ENCODE measurements at places on chromosomes 2 and 18.

DNA sequence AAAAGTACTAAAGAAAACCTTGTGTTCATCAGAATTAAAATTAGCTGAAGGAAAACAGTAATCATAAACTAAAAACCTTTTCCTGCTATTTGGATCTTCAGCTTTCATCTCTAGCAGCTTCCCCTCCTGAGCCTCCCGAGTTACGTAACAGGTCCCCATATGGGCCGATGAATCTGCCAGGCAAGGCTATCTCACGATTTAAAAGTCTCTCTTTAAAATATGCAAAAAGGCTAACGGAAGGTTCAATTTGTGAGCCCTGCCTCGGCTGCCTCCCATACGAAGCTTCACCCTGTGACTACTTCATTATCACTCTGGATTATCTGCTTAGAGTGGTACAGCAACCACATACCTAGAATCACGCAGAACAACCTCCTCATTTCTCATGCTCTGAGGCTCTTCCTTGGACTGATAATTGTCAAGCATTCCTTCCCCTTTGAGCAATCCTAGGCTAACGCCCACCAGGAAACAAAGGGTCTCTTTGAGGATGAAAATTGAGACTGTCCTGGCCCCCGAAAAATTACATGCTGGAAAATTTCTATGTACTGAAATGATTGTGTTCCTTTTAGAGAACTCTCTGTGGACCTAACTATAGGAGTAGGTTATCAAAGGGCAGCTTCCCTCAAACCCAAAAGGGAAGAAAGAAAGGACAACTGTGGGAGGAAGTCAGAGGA is 147.4 kb downstream of the ZEB2 start:
- no peak for DNase-seq

- DNase-seq, result peak; percentile 87
Measured at GRCh38 chr2:171553858-171554257, 31.6 kb downstream of the CYBRD1 start.

DNA sequence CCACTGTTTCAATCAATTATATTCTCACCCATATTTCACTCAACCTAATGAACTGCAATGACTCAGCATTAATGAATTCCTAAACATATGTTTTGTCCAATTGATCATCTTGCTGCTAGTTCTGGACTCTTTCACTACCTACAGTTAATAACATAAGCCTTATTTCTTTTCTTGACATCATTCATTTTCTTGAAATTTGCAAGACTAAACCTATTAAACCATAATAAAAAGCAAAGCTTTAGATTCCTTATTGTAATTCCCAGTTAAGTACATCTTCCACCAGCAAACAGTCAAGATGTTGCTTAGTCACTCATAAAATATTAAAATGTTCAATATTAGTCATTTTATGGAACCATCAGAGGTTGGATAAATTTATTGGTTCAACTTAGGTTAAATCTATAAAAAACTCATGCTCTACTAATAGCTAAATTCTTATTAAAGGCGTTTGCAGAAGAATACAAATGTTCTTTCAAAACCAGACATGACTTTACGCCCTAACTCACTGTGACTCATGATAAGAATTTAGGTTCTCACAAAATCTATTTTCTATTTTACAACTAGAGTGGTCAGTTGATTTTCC is 599.4 kb downstream of the RNF144A start:
- DNase-seq, result no peak

- DNase-seq, result no peak
Measured at GRCh38 chr2:75557474-75558133, 3.1 kb downstream of the EVA1A start.

DNA sequence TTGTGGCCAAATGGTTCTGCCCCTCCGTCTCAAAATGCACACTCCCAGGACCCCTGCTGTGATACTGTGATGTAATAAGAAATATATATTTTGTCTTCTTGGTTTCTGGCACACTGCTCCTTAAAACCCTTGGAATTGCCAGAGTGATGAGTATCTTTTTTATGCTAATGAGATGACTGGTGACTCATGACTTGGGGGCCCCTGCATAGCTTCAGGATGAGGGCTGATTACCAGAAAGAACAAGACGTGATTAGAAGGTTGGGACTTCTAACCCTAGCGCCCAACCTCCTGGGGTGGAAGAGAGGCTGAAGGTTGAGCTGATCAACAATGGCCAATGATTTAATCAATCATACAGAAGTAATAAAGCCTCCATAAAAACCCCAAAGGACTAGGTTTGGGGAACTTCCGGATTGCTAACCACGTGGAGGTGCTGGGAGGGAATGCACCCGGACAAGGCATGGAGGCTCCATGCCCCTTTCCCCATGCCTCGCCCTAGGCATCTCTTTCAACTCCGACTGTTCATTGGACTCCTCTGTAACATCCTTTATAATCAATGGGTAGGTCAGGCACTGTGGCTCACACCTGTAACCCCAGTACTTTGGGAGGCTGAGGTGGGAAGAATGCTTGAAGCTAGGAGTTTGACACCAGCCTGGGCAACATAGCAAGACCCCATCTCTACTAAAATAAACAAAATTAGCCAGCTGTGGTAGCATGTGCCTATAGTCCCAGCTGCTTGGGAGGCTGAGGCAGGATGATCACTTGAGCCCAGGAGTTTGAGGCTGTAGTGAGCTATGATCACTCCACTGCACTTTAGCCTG is 89.1 kb downstream of the HS1BP3 start:
- DNase-seq, result peak; percentile 83

DNA sequence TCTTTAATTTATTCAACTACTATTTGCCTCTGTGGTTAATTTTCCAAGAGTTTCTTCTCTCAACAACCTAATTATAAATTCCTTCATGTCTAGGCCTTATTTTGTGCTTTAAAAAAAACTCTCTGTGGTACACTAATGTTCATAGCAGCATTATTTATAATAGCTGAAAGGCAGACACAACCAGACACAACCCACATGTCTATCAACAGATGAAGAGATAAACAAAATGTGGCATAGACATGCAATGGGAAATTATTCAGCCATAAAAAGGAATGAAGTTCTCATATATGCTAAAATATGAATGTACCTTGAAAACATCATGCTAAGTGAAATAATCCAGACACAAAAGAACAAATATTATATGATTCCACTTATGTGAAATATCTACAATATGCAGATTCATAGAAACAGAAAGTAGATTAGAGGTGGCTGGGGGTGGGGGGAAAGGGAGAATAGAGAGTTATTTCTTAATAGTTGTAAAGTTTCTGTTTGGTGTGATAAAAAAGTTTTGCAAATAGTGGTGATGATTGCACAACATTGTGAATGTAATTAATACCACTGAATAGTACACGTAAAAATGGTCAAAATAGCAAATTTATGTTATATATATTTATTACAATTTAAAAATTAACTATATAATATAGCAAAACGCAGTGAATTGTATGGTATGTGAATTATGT is 28.1 kb upstream of the RASGRP3 start:
- DNase-seq, result peak; percentile 32

DNA sequence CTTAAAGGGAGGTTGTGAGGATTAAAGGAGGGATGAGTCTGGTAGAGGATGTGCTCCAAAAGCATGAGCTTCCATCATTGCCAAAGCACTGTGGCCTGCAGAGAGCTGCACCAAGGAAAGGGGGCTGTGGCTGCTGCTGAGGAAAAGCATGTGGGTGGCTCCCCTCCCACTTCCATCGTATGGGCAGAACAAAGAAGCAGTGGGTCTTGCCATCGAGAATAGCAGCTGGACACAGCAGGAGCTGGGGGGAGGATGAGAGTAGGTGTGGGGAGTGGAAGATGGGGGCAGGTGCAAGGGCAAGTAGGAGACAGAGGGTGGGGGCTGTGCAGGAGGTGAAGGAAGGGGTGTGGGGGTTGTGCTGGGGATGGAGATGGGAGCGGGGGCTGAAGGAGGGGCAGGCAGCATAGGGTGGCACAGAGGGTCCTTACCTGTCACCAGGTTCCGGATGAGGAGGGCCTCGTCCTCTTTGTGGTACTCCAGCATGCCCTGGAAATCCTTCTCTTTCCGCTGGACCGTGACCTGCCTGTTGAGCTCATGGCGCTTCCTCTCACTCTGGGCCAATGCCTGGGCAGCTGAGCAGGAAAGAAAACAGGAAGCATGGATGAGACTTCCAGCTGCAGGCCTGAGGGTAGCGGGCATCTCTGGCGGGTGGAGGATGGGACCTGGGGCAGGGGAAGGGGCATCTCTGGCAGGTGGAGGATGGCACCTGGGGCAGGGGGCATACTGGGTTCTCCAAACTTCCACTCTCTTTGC is 33.6 kb upstream of the ACAA2 start:
- DNase-seq, result no peak

DNA sequence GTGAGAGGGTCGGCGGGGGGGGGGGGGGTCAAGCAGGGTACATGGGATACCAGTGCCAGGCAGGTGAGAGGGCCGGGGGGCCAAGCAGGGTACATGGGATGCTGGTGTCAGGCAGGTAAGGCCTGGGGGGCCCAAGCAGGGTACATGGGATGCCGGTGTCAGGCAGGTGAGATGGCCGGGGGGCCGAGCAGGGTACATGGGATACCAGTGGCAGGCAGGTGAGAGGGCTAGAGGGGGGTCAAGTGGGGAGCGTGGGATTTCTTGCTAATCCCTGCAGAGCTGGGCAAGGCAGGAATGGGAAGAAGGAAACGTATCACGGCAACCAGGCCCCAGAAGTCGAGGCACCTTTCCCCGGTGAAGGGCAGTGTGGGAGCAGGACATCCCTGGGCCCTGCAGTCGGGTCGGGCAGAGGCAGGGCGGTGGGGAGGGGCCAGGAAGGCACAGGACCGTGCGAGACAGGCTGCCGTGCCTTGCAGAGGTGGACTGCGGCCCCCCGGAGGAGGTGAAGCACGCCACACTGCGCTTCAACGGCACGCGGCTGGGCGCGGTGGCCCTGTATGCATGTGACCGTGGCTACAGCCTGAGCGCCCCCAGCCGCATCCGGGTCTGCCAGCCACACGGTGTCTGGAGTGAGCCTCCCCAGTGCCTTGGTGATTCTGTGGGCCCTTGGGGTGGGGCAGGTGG is 49.3 kb downstream of the MTERF4 start:
- no peak for DNase-seq

DNA sequence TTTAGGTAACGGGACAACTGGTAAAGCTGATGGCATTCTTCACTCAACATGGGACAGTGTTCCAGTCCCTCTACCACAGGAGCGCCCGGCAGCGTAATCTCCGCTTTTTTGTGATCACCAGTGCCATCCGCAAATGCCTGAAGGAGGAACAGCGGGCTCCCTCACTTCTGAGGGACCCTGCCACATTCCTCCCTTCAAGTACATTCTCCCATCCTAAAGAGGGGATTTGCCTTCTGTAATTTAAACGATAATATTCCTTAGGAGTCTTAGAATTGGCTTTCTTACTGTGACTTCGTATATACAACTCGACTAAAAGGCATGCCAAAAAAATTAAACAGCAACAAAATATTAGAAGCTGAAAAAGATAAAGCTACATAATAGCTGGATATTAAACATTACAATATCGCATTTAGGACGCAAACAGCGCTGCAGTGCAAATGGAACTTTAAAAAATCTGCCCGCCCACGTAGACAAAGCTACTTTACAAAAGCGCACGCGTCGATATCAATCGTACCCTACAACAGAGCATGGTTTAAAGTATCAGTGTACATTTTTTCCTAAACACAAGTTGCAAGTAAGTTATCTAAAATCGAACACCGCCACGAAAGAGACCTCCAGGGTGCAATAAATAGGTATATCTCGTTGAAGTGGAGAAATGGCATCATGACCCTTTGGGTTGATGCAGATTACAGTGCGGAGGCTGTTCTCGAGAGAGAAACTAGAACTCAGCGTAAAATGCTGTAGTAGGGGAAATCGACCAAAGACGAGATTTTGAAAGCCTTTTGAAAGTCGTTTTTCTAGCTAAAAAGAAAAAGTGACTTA is 2.3 kb upstream of the VSNL1 start:
- DNase-seq, result no peak

GRCh38 chr18:8177330-8178016 is 431.8 kb upstream of the RAB12 start:
- peak; percentile 72 for DNase-seq

DNA sequence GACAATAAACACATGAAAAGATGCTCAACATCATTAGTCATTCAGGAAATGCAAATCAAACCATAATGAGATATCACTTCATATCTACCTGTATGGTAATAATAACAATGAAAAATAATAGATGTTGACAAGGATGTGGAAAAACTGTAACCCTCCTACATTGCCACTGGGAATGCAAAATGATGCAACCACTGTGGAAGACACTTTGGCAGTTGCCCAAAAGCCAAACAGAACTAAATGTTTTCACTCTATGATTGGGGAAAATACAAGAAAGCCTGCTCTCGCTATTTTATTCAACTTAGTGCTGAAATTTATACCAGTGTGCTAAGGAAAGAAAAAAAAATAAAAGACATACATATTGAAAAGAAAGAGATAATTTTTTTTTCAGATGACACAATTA is 934.5 kb downstream of the CNTNAP5 start:
- DNase-seq, result peak; percentile 47

GRCh38 chr2:157784169-157784822 is 91.8 kb downstream of the ACVR1 start:
- DNase-seq, result peak; percentile 89

GRCh38 chr2:88451811-88452564 is 505 bp downstream of the FOXI3 start:
- no peak for DNase-seq

GRCh38 chr2:158038901-158039300 is 62.8 kb upstream of the UPP2 start:
- no peak for DNase-seq

DNA sequence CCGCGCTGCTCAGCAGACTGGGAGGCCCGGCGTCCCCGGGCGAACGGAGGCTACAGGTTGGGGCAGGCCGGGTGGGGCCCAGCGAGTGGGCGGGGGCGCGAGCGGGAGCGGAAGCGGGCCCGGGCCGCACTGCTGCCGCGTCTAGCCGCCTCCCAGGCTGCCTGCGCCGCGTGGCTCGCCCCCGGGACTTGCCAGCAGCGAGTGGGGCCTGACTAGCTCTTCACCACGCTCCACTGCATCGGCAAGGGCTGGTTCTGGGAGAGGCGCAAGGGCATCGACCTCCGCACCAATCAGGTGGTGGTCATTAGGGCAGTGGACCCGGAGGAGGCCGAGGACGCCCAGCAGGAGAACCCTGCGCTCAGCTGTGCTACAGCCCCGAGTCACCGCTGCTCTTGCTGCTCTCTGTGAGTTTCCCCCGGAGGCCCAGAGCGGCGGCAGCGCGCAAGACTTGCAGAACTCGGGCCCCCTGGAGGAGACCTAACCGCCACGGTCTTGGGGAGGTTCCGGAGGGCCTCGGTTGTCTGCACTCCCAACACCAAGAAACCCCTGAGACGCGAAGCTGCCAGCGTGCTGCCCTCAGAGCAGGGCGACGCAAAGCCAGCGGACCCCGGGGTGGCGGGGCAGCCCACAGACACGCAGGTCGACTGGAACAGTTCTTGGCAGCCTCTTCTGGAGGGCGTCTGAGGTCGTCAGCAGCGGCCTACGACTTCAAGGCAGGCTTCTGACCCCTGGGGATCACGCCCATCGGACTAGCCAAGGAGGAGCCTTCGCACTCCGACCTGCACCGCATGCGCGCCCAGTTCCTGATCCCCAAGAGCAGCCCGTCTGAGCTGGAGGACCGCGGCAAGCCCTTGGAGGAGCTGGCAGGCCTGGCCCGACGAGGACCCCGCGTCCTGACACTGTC is 27.2 kb upstream of the PTPN2 start:
- DNase-seq, result no peak

- no peak for DNase-seq
Measured at GRCh38 chr2:64237266-64237665, 93.0 kb upstream of the PELI1 start.

- DNase-seq, result no peak
Measured at GRCh38 chr2:15271941-15272542, 289.1 kb downstream of the NBAS start.
